Stimulated activated naive CD4-positive, alpha-beta T cell (primary cell): ENCODE measurements at places on chromosomes 1 and 21.

- no peak for DNase-seq
Observed at GRCh38 chr1:77585610-77586314, 96.7 kb downstream of the ZZZ3 start.

GRCh38 chr1:25080294-25081209 is 150.5 kb upstream of the RUNX3 start:
- no peak for DNase-seq

- DNase-seq = peak; percentile 9
Observed at GRCh38 chr1:207579436-207579799, 65.5 kb upstream of the CR1L start.

DNA sequence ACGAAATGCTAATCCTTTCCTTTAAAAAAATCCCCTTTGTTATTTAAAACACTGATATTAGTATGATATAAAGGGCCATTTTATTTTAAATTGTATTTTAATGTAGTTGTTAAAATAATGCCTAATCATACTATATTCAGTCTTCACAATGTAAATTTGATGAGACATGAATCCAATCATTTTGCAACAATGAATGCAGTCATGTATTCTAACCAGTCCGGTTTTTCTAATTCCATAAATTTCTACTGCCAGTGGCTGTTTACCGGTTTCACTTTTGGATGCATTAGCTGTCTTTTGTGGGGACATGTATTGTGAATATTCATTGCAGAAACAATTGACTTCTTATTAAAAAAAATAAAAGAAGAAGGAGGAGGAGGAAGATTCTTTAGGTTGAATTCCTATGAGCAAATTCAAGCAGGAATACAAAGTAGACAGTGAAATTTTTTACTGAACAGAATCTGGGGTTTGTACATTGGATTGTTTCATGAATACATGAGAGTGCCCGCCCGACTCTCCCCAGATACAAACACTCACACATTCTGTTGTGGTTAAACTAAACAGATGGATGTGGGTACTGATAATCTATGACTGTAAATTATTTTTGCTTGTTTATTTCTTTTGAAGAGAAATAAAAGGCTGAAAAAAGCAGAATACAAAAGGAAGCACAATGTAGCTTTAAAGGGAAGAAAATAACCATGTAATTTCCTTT is 624.8 kb upstream of the PTBP2 start:
- DNase-seq = no peak

DNA sequence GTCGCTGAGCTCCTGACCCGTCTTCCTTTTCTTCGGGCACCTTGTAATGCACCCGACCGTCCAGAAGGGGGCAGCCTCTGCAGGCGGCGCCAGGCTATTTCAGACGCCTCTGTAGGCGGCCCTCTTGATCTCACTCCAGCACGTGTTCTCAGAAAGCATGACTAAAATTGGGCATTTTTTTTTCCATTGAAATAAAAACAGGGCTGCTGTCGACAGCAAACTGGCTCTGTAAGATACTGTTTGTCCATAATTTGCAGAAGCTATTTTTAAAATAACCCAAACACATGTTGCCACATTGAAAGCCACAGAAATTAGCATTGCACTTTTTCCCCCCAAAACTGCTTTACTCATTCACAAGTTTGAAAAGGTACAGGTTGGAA is 78.0 kb downstream of the STUM start:
- DNase-seq = peak; percentile 39

GRCh38 chr1:2288311-2288710 is 60.2 kb downstream of the SKI start:
- DNase-seq = peak; percentile 54

DNA sequence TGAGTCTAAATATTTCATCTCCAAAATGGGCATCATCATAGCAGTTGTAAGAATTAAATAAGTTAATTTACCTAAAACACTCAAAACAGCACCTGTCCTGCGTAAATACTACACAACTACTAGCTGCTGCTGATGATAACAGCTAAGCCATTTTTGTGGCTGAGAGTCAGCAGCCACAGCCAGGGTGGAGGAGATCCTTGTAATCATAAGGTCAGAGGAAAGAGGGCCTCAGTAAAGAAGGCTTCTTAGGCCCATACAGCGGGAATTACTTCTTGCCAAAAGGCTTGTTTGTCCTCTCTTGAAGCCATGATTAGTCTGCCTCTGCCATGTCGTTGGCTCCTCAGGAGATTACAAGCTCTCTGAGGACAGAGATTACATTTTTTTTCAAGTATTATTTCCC is 245.0 kb downstream of the FGGY start:
- no peak for DNase-seq

DNA sequence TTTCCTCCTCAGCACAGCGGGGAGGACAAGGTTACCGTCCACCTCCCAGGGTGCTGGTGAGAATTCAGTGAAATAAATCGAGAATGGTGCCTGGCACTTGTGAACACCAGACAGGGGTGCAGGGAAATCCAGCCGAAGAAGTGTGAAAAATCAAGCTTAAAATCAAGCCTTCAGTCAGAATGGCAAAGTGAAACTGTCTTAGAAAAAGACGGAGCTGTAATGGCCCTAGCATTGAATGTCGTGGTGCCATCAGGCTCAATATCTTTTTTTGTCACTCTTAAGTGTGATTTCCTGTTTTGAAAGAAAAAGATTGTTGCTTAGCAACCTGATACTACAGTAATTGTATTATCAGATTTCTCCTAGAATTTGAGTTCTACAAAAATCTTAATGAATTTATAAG is 22.1 kb downstream of the EDARADD start:
- peak; percentile 54 for DNase-seq

DNA sequence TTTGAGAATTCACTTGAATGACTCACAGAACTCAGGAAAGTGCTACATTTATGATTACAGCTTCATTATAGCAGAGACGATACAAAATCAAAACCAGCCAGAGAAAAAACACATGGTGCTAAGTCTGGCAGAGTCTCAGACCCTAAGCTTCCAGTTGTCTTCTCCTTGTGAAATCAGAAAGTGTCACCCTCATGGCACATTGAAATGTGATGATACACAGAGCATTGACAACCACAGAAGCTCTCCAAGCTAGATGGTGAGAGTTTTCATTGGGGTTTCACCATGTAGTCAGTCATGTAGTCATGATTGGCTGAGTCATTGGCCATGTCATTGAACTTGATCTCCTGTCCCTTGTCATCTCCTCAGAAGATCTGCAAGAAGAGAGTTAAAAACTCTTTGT is 526.6 kb downstream of the MRPL39 start:
- no peak for DNase-seq

DNA sequence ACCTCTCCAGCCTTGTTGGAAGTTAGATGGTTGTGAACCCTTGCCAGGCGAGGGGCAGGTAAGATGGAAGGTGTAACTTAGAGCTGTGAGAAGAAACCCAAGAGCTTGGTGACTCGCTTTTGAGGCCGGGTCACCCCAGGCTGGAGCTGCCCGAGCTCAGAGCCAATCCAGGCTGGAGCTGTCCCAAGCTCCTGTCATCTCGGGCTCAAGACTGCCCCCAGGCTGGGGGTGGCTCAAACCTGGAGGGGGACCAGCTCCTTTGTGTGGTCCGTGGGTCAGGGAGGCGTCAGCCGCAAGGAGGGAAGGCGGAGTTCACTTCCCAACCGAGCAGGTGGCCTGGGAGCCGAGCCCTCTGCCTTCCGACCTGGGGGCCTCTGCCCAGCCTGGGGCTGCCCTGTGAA is 2.0 kb downstream of the HUNK start:
- no peak for DNase-seq

- DNase-seq = no peak
Observed at GRCh38 chr1:12745992-12746323, at the start of gene CFAP107. TSS of gene CFAP107 (plus strand) at chr1:12746200. CDS start at chr1:12746431, 231 bp downstream.

DNA sequence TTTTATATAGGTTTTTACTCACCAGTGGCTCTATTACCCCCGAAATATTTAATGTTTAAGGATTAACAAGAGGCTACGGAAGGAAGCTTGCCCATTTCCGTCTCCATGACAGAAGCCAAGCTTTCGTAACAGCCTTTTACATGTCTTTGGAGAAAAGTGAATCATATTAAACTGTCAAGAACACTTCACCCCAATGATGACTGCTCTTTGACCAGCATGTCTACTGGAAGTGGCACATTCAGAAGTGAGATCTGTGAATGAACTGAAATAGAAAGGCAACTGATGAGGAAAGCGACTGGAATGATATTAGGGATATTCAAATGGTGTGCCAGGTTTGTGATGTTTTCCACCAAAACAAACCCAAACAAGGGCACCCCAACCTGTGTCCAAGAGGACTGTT is 8.5 kb upstream of the PRDM15 start:
- no peak for DNase-seq

DNA sequence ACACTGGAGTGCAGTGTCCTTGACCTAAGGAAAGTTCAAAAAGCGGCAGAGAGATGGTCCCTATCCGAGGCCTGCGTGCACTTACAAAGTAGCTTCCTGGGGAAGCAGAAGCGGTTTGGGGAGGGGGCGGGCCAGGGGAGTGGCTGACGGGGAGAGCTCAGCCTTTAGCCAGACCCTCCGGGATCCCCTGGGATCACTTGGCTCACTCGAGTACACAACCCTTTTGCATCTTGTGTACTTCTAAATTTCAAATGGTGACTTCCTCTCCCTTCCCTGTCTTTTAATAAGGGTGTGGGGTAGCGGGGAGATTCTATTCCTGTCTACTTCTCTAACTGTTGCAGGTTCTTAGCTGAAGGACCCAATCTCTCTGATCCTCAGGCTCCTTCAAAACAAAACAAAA is 18.1 kb upstream of the SNX27 start:
- DNase-seq = no peak

- DNase-seq = no peak
Observed at GRCh38 chr1:11535761-11536572, 57.0 kb downstream of the DISP3 start.

- DNase-seq = peak; percentile 46
Observed at GRCh38 chr1:167630568-167631385, 745 bp downstream of the RCSD1 start.

GRCh38 chr1:87398641-87399040 is 70.0 kb downstream of the LMO4 start:
- DNase-seq = no peak
